ENCODE measurements at places on chromosomes 3 and 15.

DNA sequence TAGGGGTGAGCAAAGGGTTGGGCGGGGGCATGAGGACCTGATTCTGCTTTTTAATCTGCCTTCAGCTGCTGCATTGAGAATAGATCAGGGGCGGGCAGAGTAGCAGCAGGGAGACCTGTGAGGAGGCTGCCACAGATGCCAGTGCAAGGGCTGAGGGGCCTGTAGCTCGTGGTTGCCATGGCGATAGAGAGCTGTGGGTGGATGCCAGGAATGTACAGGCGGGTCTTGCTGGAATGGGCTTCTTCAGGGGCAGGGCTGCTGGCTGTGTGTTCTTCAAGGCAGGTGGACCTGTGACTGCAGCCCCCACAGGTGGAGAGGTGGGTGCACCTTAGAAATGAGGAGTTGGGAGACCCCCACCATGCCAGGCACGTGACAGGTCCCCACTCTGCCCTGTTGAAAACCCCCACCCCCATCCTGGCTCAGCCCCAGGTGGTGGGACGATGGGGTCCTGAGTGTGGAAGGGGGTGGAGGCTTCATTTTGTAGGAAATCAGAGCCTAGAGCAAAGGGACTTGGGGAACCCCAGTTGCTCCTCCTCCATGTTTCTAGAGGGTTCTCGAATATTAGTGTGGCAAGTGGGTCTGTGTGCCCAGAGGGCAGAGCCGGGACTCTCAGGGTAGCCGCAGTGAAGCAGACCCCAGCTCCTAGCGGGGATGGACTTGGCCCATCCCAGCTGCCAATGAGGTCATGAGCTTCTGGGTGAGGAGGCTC, 38.3 kb downstream of the SLC6A6 start:
- DNase-seq = no peak

- no peak for DNase-seq
These were observed 29.0 kb downstream of the KY start for GRCh38 chr3:134621854-134622253.

DNA sequence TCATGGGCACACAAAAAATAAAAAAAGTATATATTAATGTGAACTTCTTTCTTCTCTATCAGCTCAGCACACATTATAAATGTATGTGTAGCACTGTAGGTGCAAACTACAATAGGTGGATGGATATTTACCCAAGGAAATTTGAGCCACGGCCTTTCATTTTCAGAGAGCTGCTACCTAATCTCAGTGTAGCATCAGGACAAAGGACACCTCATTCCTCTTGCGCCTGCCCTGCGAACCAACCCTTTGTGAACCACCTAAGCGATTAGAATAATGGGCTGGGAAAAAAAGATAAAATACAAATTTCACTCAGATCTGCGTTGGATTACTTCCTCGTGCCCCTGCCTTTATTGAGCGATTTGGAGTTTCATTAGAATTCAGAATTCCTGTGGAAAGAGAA, 263.2 kb downstream of the NR2F2 start:
- no peak for DNase-seq

DNA sequence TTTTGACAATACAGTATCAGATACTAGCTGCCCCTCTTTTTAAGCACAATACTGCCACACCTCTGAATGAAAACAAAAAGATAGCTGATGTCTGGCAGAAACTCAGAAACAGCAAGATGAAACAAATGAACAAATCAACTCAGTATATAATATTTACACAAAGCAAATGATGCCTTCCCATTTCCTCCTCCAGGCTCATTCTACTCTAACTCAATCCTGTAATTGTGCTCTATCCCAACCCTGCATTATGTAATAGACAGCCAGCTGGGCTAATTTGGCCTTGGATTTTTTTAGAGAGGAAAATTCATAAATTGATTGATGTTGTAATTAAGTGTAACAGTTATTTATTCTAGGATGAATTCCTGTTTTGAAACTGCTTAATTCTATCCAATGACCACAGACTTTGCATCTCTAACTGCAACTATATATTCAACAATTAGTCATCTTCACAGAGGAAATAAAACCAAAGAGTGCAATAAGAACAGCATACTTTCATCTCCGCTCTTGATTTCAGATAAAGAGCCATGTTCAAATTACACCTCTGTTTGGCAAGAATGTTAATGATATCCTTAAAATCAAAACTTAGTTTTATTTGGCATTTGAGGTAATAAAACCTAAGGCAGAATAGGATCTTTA, 6.1 kb downstream of the ATG3 start:
- DNase-seq = peak; percentile 9

GRCh38 chr3:151398895-151399294, 14.3 kb upstream of the P2RY12 start:
- no peak for DNase-seq

DNA sequence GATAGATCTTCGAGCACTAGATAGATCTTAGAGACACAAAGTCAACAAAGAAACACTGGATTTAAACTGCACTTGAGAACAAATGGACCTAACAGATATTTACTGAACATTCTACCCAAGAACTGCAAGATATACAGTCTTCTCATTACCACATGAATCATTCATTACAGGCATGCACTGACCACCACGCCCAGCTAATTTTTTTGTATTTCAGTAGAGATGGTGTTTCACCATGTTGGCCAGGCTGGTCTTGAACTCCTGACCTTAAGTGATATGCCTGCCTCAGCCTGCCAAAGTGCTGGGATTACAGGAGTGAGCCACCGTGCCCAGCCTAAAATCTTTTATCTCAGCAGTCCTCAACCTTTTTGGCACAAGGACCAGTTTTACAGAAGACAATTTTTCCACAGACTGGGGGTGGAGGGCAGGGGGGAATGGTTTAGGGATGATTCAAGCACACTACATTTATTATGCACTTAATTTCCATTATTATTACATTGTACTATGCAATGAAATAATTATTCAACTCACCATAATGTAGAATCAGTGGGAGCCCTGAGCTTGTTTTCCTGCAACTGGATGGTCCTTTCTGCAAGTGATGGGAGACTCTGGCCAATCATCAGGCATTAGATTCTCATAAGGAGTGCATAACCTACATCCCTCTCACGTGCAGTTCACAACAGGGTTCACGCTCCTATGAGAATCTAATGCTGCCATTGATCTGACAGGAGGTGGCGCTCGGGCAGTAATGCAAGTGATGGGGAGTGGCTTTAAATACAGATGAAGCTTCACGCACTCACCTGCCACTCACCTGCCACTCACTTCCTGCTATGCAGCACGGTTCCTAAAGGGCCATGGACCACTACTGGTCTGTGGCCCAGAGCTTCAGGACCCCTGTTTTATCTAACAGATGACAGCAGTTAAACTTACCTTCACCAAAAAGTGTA, 21.7 kb downstream of the CSNK1G1 start:
- DNase-seq = peak; percentile 19

GRCh38 chr15:41695750-41696436, 35.7 kb downstream of the MGA start:
- peak; percentile 78 for DNase-seq

- no peak for DNase-seq
These were observed 18.3 kb downstream of the SLC12A8 start for GRCh38 chr3:125194061-125194848.

DNA sequence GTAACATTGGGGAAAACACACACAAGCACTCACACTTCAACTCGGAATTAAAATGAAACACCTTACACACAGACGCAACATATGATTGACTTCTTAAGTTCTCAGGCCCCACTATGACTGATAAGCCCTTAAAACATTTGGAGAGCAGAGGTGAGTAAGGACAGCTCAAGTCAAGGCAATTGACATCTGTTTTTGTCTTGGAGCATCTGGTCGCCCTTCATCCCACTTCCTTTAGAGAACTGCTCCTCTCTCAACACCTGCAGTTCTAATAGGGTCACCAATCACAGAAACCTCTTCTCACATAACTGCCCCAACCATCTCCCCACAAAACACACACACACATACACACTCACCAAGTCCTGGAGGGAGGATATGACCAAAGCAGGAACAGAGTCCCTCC, 43.4 kb downstream of the ERC2 start:
- no peak for DNase-seq

DNA sequence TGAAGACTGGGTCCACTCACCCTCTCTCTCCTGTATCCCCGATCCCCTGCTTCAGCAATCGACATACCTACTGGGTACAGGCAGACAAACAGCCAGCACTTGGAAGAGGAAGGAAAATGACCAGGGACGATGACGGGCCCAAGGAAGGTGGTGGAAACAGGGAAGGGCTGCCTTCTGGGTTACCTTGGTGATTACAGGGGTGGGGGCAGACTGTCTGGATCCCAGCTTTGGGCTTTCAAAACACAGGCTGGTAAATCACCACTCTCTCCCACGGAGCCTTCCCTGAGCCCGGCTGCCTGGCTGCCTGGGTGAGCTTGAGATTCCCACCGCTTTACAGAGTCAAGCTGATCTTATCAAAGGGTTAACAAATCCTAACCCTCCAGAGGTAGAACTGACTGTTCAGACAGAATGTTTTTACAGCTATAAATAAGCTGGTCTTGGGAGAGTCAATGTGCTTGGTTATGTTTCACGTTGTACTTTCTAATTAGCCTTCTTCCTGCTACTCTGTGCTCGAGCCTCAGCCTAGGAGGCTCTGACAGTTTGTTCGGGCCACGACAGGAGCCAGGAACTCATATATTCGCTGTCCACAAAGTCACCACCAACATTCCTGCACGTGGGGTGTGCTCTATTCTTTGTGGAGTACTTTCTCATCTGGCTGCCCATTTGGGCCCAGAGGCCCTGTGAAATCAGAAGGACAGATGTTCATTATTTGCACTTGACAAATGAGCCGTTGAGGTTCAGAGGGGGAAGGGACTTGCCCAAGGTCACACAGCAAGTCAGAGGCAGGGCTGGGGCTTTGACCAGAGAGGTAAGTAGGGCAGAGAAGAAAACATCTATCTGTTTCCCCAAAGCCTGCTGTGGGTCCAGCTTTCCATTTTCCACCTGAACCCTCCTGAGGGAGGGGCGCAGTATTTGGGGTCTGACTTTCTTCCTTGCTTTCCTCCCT, 63.5 kb downstream of the FEM1B start:
- no peak for DNase-seq
